ENCODE measurements at places on chromosomes 12 and 14.

- DNase-seq, result no peak
Observed at GRCh38 chr12:117218149-117218548, 27.9 kb upstream of the FBXO21 start.

DNA sequence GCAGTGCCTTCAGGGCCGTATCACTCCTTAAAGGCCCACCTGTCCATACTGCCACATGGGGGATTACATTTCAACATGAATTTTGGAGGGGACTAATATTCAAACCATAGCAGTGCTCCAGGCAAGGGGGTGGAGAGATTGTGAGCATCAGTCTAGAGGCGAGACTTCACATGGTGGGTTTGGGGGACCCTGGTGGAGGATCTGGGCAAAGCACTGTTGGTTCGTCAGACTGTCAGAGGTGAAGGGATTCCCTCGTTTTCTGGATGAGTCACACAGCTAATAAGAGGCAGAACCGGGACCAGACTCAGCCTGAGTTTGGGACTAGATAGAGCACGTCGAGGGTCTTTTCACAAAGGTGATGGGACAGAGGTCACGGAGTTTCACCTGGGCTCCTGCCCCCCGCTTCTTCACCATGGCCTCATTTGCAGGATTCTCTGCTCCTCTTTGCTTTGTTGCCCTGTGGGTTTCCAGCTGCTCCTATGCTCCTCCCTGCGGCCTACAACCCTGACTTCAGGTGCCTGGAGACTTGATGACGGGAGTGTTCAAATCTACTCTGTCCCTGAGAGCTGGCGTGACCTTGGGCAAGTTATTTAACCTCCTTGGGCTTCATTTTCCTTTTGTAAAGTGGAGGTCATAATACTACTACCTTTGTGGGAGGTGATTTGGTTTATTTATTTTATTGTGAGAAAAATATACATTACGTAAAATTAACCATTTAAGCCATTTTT lies 41.5 kb downstream of the TEAD4 start:
- DNase-seq, result peak; percentile 21

DNA sequence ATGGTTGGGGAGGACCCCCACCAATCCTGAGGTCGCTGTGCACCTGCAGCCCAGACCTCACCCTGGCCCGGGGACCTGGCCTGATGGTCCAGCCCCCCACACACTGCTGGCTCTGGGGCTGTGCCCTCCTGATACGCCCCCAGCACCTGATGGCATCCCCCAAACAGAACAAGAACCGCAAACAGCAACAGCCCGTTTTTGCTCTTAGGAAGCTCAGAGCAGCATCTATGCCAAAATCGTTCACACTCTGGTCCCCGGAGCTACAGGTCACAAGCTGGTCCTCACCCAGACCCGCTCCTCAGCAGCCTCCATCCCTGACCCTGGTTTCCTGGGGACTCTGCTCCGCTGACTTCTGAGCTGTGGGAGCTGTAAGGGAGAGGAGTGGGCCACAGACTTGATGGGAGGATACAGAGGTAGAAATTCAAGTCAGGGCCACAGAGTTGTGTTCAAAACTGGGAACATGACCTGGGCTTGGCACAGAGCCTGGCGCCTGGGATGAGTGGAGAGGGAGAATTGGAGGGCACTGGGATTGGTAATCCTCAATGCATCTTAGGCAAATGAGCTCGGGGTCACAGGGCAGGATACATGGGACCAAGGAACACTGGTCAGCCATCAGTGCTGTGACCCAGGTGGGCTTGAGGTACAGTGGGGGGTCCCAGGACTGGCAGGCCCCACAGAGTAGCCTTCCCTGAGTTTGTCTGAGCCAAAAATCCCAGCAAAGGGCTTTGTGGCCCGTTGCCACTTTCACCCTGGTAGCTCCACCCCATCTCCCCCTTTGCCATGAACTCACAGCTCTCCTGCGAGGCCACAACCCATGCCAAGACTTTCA lies 170.9 kb upstream of the RTL1 start:
- no peak for DNase-seq

DNA sequence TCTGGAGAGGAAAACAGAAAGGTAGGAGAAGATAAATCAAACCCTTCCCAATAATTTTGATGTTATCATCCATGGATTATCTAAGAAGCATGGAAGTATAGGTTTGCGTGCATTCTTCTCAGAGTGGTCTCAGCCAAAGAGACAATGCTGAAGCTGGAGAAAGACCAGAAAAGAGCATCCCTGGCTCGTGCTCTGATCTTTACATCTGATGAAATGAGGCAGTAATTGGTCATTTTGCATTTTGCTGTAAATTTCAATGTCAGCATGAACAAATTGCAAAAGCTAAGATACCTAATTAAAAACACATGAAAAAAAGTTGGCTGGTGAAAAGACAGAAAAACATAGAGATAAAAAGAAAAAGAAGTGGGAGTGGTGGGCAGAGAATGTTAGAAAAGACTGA lies 252.4 kb downstream of the ITPR2 start:
- DNase-seq, result no peak

- no peak for DNase-seq
Observed at GRCh38 chr12:122943196-122943595, 23.1 kb downstream of the ABCB9 start.

- no peak for DNase-seq
Observed at GRCh38 chr14:91831337-91831736, 36.0 kb downstream of the TC2N start.

GRCh38 chr12:53939141-53940108 lies 794 bp downstream of the HOXC13 start:
- DNase-seq, result peak; percentile 67

- no peak for DNase-seq
Observed at GRCh38 chr12:67969134-67969802, 20.0 kb upstream of the IFNG-AS1 start.

- no peak for DNase-seq
Observed at GRCh38 chr14:62373944-62374343, 611.7 kb downstream of the SNAPC1 start.

GRCh38 chr12:122021193-122021821 lies 377 bp upstream of the BCL7A start:
- peak; percentile 45 for DNase-seq

- DNase-seq, result no peak
Observed at GRCh38 chr14:63286071-63286470, 32.7 kb downstream of the GPHB5 start.

DNA sequence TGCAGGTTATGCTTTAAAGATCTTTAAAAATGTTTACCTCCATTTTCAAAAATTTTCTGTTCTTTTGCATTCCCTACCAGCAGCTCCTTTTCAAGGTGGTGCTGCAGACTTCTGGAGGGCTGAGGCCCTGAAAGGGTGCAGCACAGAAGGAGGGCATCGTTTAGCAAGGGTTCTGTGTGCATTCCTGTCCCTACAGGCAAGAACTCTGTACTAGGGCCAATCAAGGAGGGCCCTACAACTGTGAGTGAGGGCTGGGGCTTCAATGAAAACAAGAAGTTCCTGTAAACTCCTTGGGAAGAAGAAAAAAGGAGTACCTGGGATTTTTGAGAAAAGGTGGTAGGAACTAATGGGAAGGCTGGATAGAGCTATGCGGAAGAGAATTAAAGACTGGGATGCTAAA lies 50.7 kb upstream of the CSRP2 start:
- DNase-seq, result no peak

- DNase-seq, result no peak
Observed at GRCh38 chr12:29695026-29695425, 88.7 kb downstream of the TMTC1 start.

GRCh38 chr14:74133833-74134481 lies 49.2 kb downstream of the LIN52 start:
- no peak for DNase-seq

- peak; percentile 82 for DNase-seq
Observed at GRCh38 chr12:116376354-116377193, 99.1 kb upstream of the MED13L start.

DNA sequence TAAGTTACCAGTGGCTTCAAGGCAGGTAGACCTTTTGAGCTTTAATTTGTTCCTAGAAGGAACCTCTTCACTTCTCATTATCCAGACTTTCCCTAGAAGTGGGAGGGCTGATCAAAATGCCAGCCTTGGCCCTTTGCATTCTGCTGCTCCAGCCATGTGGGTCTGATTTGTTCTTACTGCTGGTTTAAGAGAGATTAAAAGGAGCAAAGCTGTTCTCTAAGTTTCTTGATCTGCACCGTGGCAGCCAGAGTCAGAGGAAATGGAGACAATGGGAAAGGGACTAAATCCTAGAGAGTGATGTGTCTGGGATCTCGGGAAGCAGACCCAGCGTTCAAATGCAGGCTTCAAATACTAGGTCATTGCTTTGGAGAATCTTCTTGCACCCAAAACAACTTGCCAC lies 759.7 kb downstream of the DIO2 start:
- DNase-seq, result no peak

- no peak for DNase-seq
Observed at GRCh38 chr12:50119387-50119786, 7.4 kb downstream of the COX14 start.

- peak; percentile 77 for DNase-seq
Observed at GRCh38 chr14:25090716-25091454, 40.9 kb upstream of the STXBP6 start.
